ENCODE measurements at places on chromosomes 2 and 18. TPM values are rescaled to one million over a fixed set of nuclear protein-coding genes. Genes with fewer than 3 reads are reported as not detected.

Gene TMEM163
- 0.08 TPM for total RNA-seq

Gene ITGAV
- total RNA-seq: 481 TPM

Gene SNRNP200
- total RNA-seq: 59.6 TPM

Gene TMEM178A
- 3.5 TPM for total RNA-seq

Gene CABLES1
- total RNA-seq: 11.7 TPM

Gene IL1A
- not detected for total RNA-seq

Gene SLC30A3
- 0.38 TPM for total RNA-seq

Data from smooth muscle cell of the coronary artery (primary cell).